Type B pancreatic cell (in vitro differentiated cells): ENCODE measurements at places on chromosomes 1 and 21. TPM values are rescaled to one million over a fixed set of nuclear protein-coding genes. Genes with fewer than 3 reads are reported as not detected.

The LRRN2 gene
- total RNA-seq: 3.4 and 19.0 TPM in 2 replicates

DNA sequence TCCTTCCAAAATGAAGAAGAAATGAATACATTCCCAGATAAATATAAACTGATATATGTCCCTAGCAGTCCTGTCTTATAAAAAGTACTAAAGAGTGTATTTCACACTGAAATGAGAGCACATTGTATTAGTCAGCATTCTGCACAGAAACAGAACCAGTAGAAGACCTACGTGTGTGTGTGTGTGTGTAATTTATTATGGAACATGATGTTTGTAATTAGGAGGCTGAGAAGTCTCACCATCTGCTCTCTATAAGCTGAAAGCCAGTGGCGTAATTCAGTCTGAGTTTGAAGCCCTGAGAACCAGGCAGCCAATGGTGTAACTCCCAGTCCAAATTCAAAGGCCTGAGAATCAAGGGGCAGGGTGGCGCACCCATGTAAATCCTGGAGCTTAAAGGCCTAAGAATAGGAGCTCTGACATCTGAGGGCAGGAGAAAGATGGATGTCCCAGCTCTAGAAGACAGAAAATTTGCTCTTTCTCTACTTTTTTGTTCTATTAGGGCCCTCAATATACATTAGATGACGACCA, 146.5 kb upstream of the LYPLAL1 start:
- DNase-seq: no peak

GRCh38 chr1:31959521-31960340, 21.6 kb upstream of the PTP4A2 start:
- no peak for DNase-seq

DNA sequence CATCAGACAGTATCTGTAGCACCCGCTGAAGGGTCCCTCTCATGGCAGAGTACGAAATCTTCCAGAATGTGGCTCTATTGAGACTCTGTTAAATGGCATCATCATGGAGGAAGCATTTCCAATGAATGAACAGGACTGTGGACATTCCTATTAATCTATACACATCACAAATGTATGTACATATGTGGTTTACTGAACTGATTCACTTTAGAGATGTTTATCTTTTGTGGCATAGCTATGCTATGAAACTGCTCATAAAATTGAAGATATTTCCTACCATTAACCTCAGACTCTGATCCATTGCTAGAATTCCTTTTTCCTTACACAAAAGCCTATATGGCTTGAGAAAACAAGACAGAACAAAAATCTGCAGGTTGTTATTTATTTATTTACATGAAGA, 259.6 kb upstream of the RRP15 start:
- DNase-seq: no peak

DNA sequence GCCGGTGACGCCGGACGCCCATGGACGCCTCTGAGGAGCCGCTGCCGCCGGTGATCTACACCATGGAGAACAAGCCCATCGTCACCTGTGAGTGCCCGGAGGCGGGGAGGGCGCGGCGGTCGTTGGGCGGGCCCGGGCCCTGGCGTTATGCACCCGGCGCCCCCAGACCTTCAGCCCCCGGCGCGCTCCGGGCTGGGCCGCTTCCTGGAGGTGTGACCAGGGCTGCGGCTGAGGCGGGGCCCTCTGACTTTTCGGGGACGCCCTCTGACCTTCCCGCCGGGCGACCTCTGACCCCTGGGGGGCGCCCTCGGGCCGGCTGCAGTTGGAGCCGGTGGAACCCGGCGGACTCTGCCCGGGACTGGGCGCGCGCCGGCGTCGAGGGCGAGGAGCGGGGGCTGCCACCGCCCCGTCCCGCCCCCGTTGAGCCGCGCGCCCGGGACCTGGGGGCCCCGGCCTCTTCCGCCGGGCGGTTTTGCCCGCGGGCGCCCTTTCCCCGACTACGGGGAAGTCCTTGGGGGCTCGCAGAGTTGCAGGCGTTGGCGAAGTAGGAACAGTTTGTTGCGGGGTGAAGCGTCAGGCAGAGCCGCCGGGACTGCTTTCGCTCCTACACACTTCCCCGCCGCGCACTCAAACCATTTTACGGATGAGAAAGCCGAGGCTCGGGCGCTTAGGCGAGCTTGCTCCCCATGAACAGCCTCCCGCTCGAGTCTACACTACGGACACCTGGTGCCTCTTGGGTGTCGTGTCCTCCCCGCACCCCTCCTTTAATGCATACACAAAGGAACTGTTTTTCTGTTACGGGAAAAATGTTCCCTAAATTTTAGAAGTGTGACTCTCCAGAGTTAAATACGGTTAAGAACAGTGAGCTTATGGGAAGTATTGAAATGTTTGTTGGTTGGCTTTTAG, 618 bp downstream of the TRAPPC10 start:
- DNase-seq: peak; percentile 76

- DNase-seq: no peak
Observed at GRCh38 chr1:195763907-195764374, 844.3 kb downstream of the KCNT2 start.
